T follicular helper cell (primary cell): ENCODE measurements at places on chromosomes 2 and 18.

DNA sequence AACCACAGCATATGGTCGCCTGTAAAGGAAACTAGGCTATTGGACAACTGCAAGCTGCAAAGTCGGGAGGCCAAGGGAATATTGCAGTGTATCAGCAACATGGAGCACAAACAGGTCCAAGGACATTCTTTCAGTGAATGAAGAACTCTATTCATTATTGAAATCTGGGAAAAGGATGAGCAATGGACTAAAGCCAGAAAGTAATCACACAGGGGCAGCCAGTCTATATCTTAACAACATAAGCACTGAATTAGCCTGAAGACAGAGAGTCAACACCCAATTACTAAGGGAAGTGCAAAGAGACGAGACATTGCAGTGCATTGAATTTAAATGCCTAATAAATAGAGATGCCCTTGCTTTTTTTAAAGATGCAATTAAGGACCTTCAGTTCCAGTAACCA, 615.5 kb upstream of the SETBP1 start:
- DNase-seq = no peak

DNA sequence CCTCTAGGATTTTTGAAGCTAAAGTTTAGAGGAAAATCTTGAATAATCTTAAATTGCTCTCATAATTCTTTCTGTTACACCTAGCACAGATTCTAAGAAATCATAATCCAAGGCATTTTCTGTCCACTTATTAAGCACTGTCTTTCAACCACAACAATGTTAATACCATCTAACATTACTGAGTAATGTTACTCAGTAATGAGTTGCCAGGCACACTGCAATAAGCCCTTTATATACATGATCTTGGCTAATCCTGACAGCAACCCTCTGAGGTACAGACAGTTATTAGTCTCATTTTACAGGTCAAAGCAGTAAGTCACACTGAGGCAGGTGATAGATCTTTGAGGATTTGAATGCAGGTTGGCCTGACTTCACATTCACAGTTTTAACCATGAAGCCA, 291.9 kb downstream of the ALK start:
- no peak for DNase-seq

DNA sequence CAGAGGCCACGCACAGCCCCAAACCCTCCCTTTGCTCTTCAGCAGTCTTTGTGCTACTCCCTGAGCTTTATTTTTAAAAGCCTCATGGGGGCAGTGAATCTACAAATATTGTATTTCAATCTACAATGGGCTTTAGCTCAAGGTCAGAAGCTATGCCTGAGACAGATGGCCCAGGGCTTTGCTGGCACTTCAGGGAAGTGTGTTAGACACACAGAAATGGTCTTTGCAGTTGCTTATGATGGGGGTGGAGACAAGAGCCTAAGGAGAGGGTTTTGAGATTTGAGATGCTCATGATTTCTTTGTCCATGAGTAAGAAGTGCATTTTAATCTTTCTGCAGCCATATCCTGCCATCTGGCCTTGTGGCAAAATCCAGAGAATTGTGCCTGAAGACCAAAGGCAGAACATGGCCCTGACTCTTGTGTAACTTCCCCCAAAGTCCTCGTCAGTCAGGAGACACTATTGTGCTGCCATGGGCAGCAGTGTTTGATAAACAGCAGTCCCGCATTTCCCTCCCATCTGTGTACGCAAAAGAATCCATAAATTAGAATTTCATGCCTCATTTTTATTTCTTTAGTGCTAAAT, 92.6 kb downstream of the VAPA start:
- no peak for DNase-seq

GRCh38 chr18:32049393-32050171, 31.0 kb downstream of the RNF125 start:
- no peak for DNase-seq

DNA sequence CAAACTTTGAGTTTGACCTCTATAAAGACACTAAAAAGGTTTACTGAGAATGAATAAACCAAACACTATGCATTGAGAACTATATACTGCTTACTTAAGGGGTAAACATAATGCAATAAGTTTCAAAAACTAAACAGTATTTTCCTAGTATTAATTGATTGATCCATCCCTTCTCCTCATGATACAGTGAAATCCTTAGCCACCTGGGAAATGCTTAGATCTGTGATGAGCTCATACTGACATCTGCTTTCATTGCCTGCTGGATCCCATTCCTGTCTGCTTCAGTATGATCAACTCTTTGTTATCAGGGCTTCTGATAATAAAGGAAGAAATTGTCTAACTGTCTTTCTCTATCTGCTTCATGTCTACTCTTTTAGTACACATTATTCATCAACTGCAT, 74.9 kb upstream of the UBE2E3 start:
- DNase-seq = no peak

DNA sequence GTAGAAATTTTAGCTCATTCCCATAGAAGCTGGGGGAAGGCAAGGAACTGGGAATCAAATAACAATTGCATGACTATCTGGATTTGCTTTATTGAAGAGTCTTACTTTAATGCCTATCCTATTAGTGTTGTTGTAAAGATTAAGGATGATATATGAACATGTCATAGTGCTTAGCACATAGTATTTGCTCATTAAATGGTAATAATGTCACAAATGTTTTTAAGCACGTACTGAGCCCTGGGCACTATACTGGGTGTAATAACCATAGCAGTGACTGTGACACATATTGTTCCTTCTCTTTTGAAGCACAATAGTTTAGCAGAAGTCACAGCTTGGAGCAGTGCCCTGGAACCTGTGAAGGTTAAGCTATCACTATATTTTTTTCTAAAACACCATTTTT, 47.2 kb upstream of the DTNB start:
- no peak for DNase-seq

GRCh38 chr2:217875556-217876252, 127.1 kb downstream of the TNS1 start:
- no peak for DNase-seq

DNA sequence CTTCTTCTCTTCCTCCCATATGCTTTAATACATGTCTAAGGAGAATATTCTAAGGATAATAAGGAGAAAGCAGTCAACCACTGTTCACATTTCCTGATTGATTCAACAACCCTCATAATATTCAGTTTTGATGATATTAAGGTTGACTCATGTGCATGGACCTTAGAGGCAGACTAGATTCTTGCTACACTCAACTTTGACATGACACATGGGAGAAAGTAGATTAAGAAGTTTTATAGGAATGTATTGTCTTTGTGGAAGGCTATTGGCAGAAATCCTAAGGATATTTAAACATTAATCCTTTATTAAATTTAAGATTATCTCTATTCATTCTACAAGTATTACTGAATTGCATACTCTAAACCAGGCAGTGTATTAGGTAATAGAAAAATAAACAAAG, 309.1 kb upstream of the CYRIA start:
- no peak for DNase-seq

GRCh38 chr2:228771315-228771714, 499.8 kb downstream of the PID1 start:
- DNase-seq = no peak

DNA sequence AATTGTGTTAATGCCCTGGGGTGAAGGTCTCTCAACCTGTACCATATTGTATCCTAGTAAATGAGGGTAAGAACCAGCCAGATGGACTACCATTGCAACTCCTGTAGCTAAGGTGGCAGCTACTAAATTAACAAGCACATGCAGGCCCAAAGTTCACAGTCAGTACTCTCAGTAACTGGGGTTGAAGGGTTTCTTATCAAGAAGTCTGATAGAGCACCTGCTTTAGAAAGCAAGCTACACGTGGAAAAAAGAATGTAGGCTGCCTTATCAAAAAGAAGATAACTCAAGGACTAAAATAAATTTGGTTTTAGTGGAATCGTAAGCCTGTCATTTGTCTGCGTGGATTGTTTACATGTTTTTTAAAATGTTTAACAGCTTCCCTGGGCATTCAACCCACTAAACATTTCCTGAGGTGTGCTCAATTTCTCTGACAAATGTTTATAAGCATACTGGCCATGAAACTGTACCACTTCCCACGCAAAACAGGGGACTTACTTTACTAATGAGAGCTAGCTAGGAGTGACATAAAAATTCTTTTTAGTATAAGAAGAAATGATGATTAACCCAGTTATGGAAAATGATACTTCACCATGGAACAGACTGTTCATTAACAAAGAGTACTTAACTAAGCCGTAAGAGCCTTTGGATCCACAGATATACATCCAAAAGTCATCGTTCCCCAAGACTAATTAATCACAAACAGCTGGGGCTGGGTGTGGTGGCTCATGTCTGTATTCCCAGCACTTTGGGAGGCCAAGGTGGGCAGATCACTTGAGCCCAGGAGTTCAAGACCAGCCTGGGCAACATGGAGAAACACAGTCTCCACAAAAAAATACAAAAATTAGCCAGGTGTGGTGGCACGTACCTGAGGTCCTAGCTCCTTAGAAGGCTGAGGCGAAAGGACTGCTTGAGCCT, 36.5 kb downstream of the LPIN2 start:
- no peak for DNase-seq

DNA sequence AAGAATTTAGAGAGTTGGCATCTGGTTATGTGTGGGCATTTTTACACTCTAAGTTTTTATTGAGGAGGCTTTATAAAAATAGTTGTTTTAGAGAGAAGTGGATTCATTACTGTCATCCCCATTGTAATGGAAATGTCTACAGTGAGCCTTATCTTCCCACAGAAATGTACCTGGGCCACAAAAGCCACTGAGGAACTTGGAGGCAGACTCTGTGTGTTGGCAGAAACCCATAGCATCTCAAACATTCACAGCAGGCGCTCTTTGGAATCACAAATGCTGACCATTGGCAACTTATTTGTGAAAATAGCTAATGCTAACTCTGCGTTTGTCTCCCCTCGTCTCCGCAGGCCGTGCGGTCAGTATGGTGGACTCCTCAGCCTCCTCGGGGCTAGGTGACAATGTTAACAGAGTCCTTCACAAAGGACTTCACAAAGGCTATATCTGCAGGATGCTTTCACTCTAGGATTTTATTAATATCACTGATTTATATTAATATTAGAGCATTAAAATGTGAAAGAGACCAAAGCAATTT, 689.1 kb upstream of the POU3F3 start:
- no peak for DNase-seq

DNA sequence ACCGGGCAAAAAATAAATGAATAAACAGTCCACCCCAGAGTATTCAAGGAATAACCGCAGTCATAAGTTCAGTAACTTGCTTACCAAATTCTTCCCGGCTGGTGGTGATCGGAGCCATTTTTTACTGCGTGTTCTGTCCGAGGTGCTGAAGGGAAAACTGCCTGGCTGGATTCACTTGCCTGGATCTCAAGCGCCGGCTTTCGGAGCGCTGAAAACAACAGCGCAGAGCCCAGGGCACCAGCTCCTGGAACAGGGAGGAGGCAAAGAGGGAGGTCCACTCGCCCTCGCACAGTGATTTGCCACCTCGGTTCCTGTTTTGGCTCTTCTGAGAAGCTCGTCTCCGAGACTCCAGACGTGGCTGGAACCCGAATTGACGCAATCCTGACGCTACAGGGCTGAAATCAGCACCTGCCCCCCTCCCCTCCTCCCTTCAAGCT, at the start of gene SYT4:
Gene SYT4, minus strand, starts transcription at position 327 of the 437 bp plus-strand sequence. Its CDS starts 209 bp downstream, at position 118.
- DNase-seq = no peak

DNA sequence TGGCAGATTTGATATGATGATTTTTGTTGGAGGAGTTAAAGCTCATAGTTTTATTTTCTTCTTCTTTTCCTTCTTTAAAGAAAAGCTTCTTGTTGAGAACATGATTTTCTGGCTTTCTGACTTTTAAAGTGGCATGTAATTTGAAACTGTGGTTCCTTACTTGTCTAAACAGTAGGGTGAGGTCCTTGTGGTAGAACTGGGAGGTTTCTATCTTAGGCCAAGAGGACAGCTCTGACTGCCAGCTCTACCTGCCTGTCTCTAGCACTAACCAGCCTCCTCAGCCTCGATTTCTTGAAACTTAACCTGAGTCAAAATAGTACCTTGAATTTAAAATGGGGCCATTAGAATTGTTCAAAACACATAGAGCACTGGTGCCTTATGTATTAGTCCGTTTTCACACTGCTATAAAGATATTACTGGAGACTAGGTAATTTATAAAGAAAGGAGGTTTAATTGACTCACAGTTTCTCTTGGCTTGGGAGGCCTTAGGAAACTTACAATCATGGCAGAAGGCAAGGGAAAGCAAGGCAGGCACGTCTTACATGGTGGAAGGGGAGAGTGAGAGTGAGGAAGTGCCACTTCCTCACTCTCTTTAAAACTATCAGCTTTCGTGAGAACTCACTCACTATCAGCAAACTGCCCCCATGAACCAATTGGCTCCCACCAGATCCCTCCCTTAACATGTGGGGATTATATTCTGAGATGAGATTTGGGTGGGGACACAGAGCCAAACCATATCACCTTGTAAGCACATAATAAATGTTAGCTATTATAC, 119.0 kb downstream of the CERS6 start:
- DNase-seq = no peak

- DNase-seq = no peak
Measured at GRCh38 chr2:186637497-186637800, 47.6 kb downstream of the ITGAV start.

GRCh38 chr2:237218756-237219155, 133.1 kb downstream of the COPS8 start:
- DNase-seq = no peak

DNA sequence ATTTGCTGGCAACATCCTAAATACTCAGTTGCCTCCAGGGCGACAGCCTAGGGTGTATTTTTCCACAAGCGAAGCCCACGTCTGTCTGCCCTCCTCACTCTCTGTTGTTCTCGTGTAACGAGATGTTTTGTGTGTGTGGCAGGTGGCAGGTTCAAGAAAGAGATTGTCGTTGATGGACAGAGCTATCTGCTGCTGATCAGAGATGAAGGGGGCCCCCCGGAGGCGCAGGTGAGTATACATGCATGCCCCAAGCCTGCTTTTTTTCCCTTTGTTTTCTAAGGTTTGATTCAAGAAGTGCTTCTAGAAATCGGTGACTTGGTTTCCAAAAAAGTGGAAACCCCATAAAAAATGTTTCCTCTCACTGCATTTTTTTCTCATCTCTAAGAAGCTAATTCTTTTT, 247.0 kb downstream of the AGAP1 start:
- DNase-seq = no peak

DNA sequence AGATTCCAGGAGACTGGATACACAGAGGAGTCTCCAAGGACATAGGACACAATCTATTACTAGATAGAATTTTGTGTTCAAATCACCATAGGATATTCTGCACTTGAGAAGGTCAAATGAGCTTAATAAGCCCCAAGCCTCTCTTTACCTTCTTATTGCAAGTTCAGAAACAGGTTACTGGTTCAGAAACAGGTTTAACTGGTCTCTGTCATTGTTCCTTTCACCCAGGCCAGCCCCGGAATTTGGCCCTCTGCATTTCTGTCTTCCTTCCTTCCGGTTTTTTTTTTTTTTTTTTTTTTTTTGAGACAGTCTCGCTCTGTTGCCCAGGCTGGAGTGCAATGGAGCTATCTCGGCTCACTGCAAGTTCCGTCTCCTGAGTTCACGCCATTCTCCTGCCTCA, 700.2 kb downstream of the EPHA4 start:
- no peak for DNase-seq

GRCh38 chr18:46163091-46163490, 58.9 kb downstream of the HAUS1 start:
- DNase-seq = no peak

GRCh38 chr18:8040021-8040420, 472.9 kb downstream of the PTPRM start:
- no peak for DNase-seq

DNA sequence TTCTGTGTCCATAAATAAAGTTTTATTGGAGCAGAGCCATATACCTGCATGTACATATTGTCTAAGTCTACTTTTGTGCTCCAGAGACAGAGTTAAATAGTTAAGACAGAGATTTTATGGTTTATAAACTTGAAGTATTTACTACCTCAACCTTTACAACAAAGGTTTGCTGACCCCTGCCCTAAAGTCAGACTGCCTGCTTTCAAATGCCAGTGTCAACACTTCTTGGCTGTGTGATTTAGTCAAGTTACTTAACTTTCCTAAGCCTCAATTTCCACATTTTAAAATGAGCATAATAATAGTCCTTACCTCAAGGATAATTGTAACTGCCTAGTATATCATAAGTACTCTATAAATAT, 44.4 kb upstream of the ITPRID2 start:
- no peak for DNase-seq
